ENCODE measurements at places on chromosomes 1 and 21. TPM values are rescaled to one million over a fixed set of nuclear protein-coding genes. Genes with fewer than 3 reads are reported as not detected.

The KIAA1614 gene
- 0.17 TPM for total RNA-seq

The OR2L3 gene
- total RNA-seq, result not detected

The C1orf210 gene
- total RNA-seq, result not detected

The GPR25 gene
- total RNA-seq, result not detected

The SPRR2E gene
- not detected for total RNA-seq

The ERICH3 gene
- not detected for total RNA-seq

The PADI2 gene
- total RNA-seq, result 0.07 TPM

The RPTN gene
- total RNA-seq, result not detected

The TP53BP2 gene
- total RNA-seq, result 47.2 TPM

The CNST gene
- total RNA-seq, result 30.8 TPM

The SLC5A9 gene
- total RNA-seq, result not detected

The CRNN gene
- total RNA-seq, result not detected

The NHLH2 gene
- not detected for total RNA-seq

The PTPN22 gene
- total RNA-seq, result 66.2 TPM

The PROK1 gene
- total RNA-seq, result not detected

The NENF gene
- total RNA-seq, result 32.5 TPM

The NCMAP gene
- total RNA-seq, result not detected

The HSPA6 gene
- total RNA-seq, result 0.59 TPM

The AADACL3 gene
- not detected for total RNA-seq

The EFNA4 gene
- total RNA-seq, result 5.7 TPM

The TMEM200B gene
- total RNA-seq, result 0.56 TPM

The HPCA gene
- total RNA-seq, result 0.20 TPM

The VAV3 gene
- 6.1 TPM for total RNA-seq

The UTS2 gene
- total RNA-seq, result not detected

The CAPZB gene
- total RNA-seq, result 317 TPM

The RCSD1 gene
- 81.9 TPM for total RNA-seq

The CXADR gene
- total RNA-seq, result 0.18 TPM

The HORMAD1 gene
- total RNA-seq, result not detected

The TOMM40L gene
- total RNA-seq, result 25.3 TPM

The C4BPA gene
- total RNA-seq, result not detected

The ILDR2 gene
- total RNA-seq, result 14.4 TPM

The IL20 gene
- not detected for total RNA-seq

The OLFML2B gene
- not detected for total RNA-seq

The NOTCH2 gene
- 111 TPM for total RNA-seq

The CELA3A gene
- not detected for total RNA-seq

The TRIM17 gene
- 1.4 TPM for total RNA-seq

The F5 gene
- 58.2 TPM for total RNA-seq

Data from activated T-helper 1 cell treated with anti-CD3 and anti-CD28 coated beads, Interleukin-12 subunit alpha, Interleukin-12 subunit beta, Interleukin-2, Interleukin-4 antibody, amounts not matched to agents 30 ng/mL and 10 ng/mL and 1 ng/mL, durations not matched to agents 14 hours and 24 hours and 36 hours (primary cell).